SW 1271 (cell line): ENCODE measurements at places on chromosomes 5 and 9.

DNA sequence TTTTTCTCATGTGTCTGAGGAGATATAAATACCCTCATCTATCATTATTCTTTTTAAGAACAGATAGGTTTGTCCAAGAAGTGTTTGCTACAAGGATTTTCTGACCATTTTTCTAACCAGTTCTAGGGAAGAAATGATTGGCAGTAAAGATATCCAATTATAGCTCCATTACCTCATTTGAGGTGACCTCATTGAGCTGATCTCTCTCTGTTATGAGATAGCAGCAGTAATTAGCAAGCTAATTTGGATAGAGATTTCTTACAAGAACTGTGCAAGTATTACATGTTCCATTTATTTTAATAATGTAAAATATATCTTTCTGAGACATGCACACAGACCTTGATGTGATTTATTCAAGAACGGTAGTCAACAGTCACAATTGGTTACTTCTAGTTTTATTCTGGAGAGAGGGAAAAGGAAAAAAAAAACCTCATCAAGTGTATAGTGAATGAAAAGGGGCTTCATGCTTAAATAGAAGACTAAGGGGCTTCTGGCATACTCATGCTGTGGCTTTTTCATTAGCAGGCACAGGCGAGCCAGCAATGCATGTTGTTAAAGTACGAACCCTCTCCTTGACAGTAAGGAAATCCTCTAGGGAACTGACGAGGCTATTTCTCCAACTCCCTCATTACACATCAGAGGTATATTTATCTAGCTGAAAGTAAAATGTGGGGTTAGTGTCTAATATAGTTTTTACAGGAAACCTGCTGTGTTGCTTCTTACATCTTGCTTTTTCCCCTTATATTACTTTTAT is 127.3 kb downstream of the NUDT12 start:
- no peak for DNase-seq

- DNase-seq = no peak
Observed at GRCh38 chr5:81516091-81516490, 122.2 kb upstream of the ACOT12 start.

- DNase-seq = no peak
Observed at GRCh38 chr9:128201441-128202369, 1.5 kb upstream of the DNM1 start.

GRCh38 chr5:13624283-13625074 is 320.0 kb downstream of the DNAH5 start:
- no peak for DNase-seq

- no peak for DNase-seq
Observed at GRCh38 chr9:35374436-35374835, 115.5 kb upstream of the RUSC2 start.

- DNase-seq = no peak
Observed at GRCh38 chr5:4880304-4880741, 259.8 kb upstream of the ADAMTS16 start.

- no peak for DNase-seq
Observed at GRCh38 chr9:136711751-136712689, at the start of gene DIPK1B. TSS of gene DIPK1B (plus strand) at chr9:136712572. CDS start at chr9:136712666, 94 bp downstream.

DNA sequence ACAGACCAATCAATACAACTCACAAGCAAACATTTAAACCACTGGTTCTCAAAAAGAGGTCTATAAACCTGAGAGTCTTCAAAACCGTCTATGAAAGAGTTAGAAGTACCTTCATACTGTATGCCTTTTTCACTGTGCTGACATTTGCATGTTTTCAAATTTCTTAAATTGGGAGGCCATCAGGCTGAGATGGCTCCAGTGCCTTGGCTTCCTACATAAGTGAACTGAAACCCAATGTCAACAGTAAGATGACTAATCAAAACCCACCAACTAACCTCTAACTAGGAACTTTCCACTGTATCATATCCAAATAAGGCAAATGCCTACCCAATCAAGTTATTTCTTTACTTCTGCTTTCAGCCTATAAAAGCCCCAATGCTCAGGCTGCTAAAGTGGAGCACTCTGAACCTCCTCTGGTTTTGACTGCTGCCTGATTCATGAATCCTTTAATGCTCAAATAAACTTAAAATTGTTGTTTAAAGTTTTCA is 35.1 kb downstream of the FAM13B start:
- no peak for DNase-seq

DNA sequence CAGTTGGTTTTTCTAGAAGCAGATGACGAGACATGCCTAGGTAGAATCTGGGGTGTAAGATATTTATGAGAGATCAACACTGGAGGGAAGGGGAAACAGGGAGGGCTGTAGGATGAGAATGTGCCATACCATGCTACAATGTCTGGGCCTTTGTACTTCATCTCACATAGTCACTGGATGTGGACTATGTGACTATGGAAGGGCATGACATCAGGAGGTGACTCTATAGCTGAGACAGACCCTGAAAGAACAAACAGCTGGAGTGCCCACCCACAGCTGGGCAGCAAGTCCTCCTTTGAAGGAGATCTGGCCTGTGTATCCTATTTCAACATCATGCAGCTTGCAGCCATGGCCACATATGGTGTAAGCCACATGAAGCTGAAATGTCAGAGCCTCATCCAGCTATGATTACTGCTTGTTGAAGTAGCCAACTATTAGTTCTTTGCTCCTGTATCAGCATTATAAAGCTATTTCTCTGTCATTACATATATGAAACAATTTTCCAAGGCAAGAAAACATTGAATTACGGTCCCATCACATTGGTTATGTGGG is 46.2 kb upstream of the KIF2A start:
- DNase-seq = no peak

GRCh38 chr9:111831371-111832108 is 36.8 kb upstream of the SHOC1 start:
- no peak for DNase-seq

DNA sequence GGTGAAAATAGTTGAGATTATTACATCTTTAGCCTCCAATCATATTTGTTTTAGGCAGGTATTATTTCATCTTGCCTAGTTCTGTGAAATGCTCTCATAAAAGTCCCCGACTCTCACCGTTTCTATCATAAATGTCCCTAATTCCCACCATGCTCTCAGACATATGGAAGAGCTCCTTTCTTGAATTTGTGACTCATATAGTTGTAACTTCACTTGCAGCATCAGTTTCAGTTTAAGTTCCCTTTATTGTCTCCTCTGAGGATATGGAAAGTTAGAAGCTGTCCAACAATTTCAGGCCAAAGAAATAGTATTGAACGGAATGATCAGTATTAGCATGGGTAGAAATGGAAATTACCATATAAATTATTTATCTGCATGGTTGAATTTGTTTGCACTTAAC is 187.5 kb upstream of the NR4A3 start:
- DNase-seq = no peak

DNA sequence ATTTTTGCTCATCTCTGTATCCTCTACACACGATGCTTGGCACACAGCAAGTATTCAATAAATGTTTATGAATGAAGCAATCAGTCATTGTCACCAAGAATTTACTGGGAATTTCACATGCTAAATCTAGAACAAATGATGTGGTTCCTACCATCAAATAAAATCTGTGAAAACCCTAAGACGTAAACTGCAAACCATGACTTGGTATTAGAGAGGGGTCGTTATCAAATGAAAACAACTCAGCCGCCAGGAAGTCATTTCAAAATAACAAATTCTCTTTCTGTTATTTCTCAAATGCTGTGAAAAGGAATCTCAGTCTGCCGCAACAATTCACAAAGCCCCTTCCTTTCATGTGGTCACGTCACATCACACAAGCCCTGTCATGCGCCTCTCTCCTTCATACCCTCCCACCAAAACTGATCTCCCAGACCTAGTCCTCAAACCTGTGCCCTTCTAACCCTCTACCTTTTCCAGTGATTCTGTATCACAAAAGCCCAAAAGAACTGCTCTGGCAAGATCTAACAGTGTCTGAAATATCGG is 173.6 kb downstream of the DEPDC1B start:
- DNase-seq = no peak

GRCh38 chr5:93417490-93417889 is 163.5 kb downstream of the NR2F1-AS1 start:
- DNase-seq = no peak

DNA sequence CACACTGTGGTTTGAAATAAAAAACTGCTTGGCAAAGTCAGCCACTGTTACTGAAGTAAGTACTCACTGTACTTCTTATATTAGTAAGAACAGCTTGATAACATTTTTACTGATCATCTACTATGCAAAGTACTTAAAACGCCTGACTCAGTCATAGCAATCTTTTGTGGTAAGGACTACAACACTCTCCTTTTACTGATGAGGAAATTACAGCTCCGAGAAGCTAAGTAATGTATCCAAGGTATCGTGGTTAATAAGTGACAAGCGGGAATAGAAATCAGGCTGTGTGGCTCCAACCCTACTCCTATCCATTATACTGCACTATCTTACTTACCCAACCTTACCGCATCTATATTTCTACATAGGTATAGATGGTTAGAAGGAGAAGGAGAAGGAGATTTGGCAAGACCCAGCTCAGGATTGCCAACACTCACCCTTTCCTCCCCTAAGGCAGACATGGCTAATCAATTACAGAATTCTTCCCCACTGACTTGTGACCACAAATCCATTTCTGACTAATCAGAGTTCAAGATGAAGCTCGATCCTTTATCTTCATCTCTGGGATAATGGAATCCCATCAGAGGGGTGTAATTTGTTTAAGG is 281.4 kb downstream of the SPOCK1 start:
- no peak for DNase-seq

GRCh38 chr9:117018966-117019617 is 332.0 kb downstream of the TRIM32 start:
- DNase-seq = no peak
